ENCODE measurements at places on chromosomes 11 and 22.

- DNase-seq, result no peak
These were observed 2.3 kb downstream of the ACY3 start for GRCh38 chr11:67648140-67648795.

DNA sequence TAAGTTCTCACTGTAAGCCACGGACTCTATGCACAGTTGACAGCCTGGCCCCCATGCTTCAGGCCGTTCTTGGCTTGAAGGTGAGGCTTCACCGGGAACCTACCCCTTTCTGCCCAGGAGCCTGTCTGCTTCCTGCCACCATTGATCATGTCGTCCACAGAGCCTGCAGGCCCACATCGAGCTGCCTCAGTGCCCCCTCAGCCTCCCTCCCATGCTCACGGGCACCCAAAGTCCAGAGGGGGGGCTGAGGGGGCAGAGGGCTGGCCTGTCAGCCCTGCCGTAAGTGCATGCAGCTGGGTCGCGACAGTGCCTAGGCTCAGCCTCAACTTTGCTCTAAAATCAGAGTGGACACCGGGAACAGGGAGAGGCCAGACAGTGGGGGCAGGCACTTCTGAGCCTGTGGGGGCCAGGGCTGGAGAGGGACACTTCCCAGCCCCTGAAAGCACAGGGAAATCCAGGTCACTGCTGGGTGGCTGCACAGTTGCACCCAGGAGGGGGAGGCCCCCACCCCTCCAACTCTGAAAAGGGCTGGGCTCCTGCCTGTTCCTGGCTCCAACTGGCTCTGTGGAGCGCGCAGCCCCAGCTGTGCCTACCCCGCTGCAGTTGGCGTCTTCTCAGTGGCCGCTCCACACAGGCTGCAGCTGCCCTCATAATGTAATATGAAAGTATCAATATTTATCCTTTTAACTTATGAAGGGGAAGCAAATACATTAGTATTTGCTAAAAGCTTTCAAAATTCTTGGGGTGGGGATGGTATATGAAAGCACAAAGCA lies 598.6 kb downstream of the DLG2 start:
- no peak for DNase-seq

- DNase-seq, result peak; percentile 66
These were observed 145.3 kb upstream of the CTSC start for GRCh38 chr11:88482871-88483301.

- no peak for DNase-seq
These were observed 65.6 kb downstream of the THAP12 start for GRCh38 chr11:76315182-76315853.

DNA sequence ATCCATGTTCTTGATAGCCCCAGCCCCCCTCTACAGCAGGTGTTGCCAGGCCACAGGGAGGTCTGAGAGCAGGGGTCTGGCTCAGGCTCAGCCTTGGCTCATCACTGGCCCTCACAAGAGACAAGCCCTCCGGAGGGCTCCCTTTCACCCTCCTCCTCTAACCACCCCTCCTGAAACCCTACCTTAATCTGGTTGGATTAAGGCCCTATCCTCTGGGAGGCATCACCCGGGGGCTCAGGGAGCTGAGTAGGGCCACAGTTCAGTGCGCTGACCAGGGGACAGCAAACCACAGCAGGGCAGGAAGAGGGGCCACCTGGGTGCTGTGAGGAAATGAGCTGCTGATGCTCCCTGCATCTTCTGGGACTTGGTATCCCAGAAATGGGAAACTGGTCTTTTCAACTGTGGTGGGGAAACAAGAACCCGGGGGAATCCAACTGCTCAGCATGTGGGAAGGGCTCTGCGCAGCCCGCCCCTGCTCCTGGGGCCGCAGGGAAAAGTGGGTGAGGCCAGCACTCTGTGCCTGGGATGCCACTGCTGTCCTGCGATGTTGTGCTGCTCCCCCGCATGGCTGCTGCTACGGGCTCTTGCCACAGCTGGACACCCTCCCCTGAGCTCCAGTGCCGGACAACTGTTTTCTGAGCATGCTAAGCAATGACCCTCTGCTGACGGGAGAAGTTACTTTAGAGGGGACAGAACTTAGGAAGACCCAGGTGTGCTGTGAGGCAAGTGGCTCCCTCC lies 17.5 kb downstream of the ADORA2A start:
- no peak for DNase-seq

DNA sequence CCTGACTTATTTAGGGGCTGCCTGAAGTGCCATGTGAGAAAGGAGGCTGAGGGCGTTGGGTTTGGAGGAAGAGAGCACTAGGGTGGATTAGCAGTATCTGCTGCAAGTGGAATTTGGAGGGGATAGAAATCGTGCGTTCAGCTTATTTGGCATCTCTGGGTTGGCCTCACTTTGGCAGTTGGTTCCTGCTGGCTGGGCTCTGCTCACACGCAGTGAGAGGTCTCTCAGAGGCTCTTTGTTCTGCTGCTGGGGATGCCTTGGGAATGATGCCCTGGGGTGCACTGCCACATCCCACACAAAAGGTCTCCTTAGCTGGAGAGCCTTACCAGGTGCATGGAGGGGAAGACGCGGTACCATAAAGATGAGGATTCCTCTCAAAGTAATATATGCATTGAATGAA lies 17.7 kb upstream of the MICAL2 start:
- no peak for DNase-seq
